ENCODE measurements at places on chromosomes 4 and X. TPM values are rescaled to one million over a fixed set of nuclear protein-coding genes. Genes with fewer than 3 reads are reported as not detected.

CD99 gene
- total RNA-seq = 582 TPM

LIMCH1 gene
- 49.4 TPM for total RNA-seq

BRS3 gene
- total RNA-seq = not detected

GATA1 gene
- not detected for total RNA-seq

RBMXL3 gene
- total RNA-seq = not detected

SSX4B gene
- not detected for total RNA-seq

TMA16 gene
- total RNA-seq = 86.1 TPM

SULT1E1 gene
- not detected for total RNA-seq

HSFX1 gene
- total RNA-seq = not detected

REELD1 gene
- not detected for total RNA-seq

PLCXD1 gene
- total RNA-seq = 13.0 TPM

GPR34 gene
- not detected for total RNA-seq

S100G gene
- total RNA-seq = not detected

TRPC5OS gene
- not detected for total RNA-seq

SFRP2 gene
- total RNA-seq = 0.52 TPM

DRP2 gene
- total RNA-seq = not detected

SPANXN2 gene
- total RNA-seq = not detected

SYN1 gene
- 0.26 TPM for total RNA-seq

NWD2 gene
- total RNA-seq = not detected

F8A2 gene
- total RNA-seq = not detected

CTAG2 gene
- not detected for total RNA-seq

FOXP3 gene
- total RNA-seq = not detected

GPR143 gene
- total RNA-seq = not detected

SPANXB1 gene
- not detected for total RNA-seq

NFXL1 gene
- total RNA-seq = 4.0 TPM

SLC6A14 gene
- total RNA-seq = not detected
